OCI-LY7 (cell line): ENCODE measurements at places on chromosomes 16 and 17.

DNA sequence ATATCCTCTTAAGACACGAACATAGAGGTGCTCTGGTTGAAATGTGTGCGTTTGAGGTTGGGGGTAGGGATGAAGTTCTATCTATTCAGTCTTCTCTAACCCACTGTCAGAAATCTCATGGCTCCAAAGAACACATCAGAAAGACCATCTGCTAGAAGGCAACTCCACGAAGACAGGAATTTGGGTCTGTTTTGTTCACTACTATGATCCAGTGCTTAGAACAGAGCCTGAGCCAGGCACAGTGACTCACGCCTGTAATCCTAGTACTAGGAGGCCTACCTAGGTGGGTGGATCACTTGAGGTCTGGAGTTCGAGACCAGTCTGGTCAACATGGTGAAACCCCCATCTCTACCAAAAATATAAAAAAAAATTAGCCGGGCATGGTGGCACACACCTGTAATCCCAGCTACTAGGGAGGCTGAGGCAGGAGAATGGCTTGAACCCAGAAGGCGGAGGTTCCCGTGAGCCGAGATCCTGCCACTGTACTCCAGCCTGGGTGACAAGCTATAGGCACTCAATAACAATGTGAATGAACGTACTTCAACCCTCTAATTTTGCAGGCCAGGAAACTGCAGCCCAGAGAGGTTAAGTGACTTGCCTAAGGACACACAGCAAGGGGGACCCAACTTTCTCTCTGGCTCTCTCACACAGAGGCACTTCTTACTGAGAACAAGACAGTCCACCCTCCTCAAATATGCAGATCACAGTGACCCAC, 2.3 kb downstream of the CASKIN2 start:
- no peak for DNase-seq

- DNase-seq, result no peak
These were observed 202.5 kb downstream of the MSI2 start for GRCh38 chr17:57458718-57459285.

- DNase-seq, result peak; percentile 59
These were observed 2.1 kb downstream of the FMNL1 start for GRCh38 chr17:45223539-45224528.

GRCh38 chr17:33233811-33234177, 59.3 kb downstream of the ASIC2 start:
- no peak for DNase-seq

DNA sequence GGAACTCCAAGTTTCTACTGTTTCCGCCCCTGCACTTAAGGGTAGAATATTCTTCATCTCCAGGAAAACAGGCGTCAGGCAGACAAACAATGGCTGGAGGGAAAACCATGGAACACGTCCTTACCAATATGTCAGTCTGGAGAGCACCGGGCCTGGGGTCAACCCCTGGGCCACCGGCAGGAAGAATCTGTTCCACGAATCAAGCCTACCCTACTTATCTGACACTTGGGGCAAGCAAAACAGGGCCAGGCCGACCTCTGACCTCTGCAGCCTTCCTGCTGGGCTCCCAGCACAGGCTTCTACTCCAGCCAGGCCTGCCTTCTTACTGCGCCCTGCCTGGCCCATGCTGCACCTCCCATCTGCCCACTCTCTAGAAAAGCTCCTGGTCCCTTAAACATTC, 10.1 kb downstream of the VAC14 start:
- DNase-seq, result no peak
